ENCODE measurements at places on chromosomes 12 and 14. TPM values are rescaled to one million over a fixed set of nuclear protein-coding genes. Genes with fewer than 3 reads are reported as not detected.

Gene SYNDIG1L
- under 0.01 TPM for total RNA-seq

Gene P3H3
- total RNA-seq: 124 TPM

Gene PMCH
- total RNA-seq: not detected

Gene CACNA2D4
- total RNA-seq: 0.38 TPM

Gene TRIM9
- 0.28 TPM for total RNA-seq

Gene C12orf50
- not detected for total RNA-seq

Gene KITLG
- 51.6 TPM for total RNA-seq

Gene TC2N
- total RNA-seq: 0.56 TPM

Gene ETFBKMT
- total RNA-seq: 2.5 TPM

Gene RASAL1
- total RNA-seq: not detected

Gene TRHDE
- 0.38 TPM for total RNA-seq

Gene TIMELESS
- 33.4 TPM for total RNA-seq

Gene KIF26A
- under 0.01 TPM for total RNA-seq

Gene ORMDL2
- 17.5 TPM for total RNA-seq

Gene NGB
- not detected for total RNA-seq

Gene RNASE11
- total RNA-seq: not detected

Gene GYS2
- total RNA-seq: not detected

Gene LALBA
- not detected for total RNA-seq

Gene ADAM21
- 1.5 TPM for total RNA-seq

Gene ACSM4
- not detected for total RNA-seq

Gene CNTN1
- total RNA-seq: 1.7 TPM
